ENCODE measurements at places on chromosomes 1 and 21. TPM values are rescaled to one million over a fixed set of nuclear protein-coding genes. Genes with fewer than 3 reads are reported as not detected.

- no peaks in the 10 kb centered on the region for H3K36me3 ChIP-seq
- no peak for DNase-seq
- no peak overlapping the region for H3K4me3 ChIP-seq
- peaks cover 45% of the 10 kb centered on the region for H3K4me1 ChIP-seq
Measured at GRCh38 chr1:235996048-235996785, 68.7 kb downstream of the NID1 start.

The BCL2L15 gene
- 1.2 TPM for total RNA-seq

- no peaks in the 10 kb centered on the region for H3K27me3 ChIP-seq
- H3K27ac ChIP-seq = no peak overlapping the region
- no peaks in the 10 kb centered on the region for H3K4me1 ChIP-seq
Measured at GRCh38 chr1:224563666-224564065, 52.5 kb upstream of the CNIH3 start.

- no peaks in the 10 kb centered on the region for H3K36me3 ChIP-seq
- H3K27me3 ChIP-seq = peaks cover 11% of the 10 kb centered on the region
- DNase-seq = no peak
- no peaks in the 10 kb centered on the region for H3K4me1 ChIP-seq
Measured at GRCh38 chr1:10785728-10786638, 10.5 kb downstream of the CASZ1 start.

- no peaks in the 10 kb centered on the region for H3K27me3 ChIP-seq
- H3K4me1 ChIP-seq = peaks cover 6% of the 10 kb centered on the region
- H3K27ac ChIP-seq = no peak overlapping the region
- no peaks in the 10 kb centered on the region for H3K36me3 ChIP-seq
- no peak overlapping the region for H3K4me3 ChIP-seq
Measured at GRCh38 chr21:35057428-35057827, 8.3 kb upstream of the RUNX1 start.

The SYNJ1 gene
- 14.3 TPM for total RNA-seq

The CXADR gene
- total RNA-seq = 0.53 TPM

DNA sequence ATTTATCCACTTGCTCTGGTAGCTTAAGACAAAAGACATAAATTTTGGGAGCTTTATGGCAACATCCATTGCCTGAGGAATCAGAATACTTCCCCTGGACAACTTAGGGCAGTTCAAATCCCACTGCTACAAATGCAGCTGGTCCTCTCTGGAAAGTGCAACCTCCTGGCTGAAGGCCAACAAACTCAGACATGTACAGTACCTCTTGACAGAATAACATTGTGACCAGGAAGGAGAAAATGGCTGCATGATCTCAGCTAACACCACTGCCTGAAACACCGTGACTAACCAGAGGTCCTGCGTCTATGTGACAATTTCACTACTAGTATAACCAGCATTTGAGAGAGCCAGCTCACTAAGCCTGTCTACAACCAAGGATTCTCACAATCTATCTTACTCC lies 218.9 kb downstream of the CRB1 start:
- no peaks in the 10 kb centered on the region for H3K4me1 ChIP-seq
- H3K27me3 ChIP-seq = no peaks in the 10 kb centered on the region
- no peak overlapping the region for H3K4me3 ChIP-seq
- H3K36me3 ChIP-seq = no peaks in the 10 kb centered on the region

DNA sequence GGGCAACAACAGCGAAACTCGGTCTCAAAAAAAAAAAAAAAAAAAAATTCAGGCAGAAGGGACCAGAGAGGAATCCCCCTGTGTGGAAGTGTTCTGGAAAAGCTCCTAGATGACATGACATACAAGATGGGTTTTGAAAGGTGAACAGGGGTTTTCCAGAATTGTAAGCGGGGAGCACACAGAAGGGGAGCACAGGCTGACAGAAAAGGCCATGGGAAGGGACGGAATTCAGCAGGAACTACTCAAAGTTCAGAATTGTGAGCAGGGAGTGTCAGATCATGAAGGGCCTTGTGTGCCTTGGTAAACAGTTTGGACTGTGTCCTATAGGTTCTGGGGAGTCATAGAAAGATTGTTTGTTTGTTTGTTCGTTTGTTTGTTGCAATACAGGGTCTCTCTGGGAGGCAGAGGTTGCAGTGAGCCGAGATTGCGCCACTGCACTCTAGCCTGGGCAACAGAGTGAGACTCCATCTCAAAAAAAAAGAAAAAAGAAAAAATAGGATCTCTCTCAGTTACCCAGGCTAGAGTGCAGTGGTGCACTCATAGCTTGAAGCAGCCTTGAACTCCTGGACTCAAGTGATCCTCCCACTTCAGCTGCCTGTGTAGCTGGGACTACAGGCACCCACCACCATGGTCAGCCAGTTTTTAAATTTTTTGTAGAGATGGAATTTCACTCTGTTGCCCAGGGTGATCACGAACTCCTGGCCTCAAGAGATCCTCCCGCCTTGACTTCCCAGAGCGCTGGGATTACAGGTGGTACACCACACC lies 1.2 kb upstream of the RHBDL2 start:
- no peak overlapping the region for H3K27ac ChIP-seq
- no peak for DNase-seq
- H3K36me3 ChIP-seq = no peaks in the 10 kb centered on the region
- no peaks in the 10 kb centered on the region for H3K27me3 ChIP-seq

The SYF2 gene
- 93.3 TPM for total RNA-seq

The MTARC1 gene
- not detected for total RNA-seq

GRCh38 chr1:44602634-44603628 lies 71.3 kb downstream of the TMEM53 start:
- H3K27me3 ChIP-seq = peaks cover 3% of the 10 kb centered on the region
- no peaks in the 10 kb centered on the region for H3K36me3 ChIP-seq
- H3K4me1 ChIP-seq = no peaks in the 10 kb centered on the region
- H3K27ac ChIP-seq = no peak overlapping the region
- no peak for DNase-seq

- H3K36me3 ChIP-seq = no peaks in the 10 kb centered on the region
- H3K4me1 ChIP-seq = no peaks in the 10 kb centered on the region
- no peak for DNase-seq
- H3K27me3 ChIP-seq = no peaks in the 10 kb centered on the region
Measured at GRCh38 chr1:101051688-101052638, 26.4 kb upstream of the DPH5 start.

GRCh38 chr1:27955076-27955475 lies 4.7 kb upstream of the XKR8 start:
- no peaks in the 10 kb centered on the region for H3K36me3 ChIP-seq
- DNase-seq = no peak
- H3K27ac ChIP-seq = no peak overlapping the region
- peaks cover 15% of the 10 kb centered on the region for H3K4me1 ChIP-seq
- H3K4me3 ChIP-seq = no peak overlapping the region
- no peaks in the 10 kb centered on the region for H3K27me3 ChIP-seq

GRCh38 chr1:181257117-181257516 lies 168.6 kb downstream of the IER5 start:
- H3K36me3 ChIP-seq = no peaks in the 10 kb centered on the region
- H3K4me1 ChIP-seq = no peaks in the 10 kb centered on the region
- H3K4me3 ChIP-seq = no peak overlapping the region
- no peak overlapping the region for H3K27ac ChIP-seq
- peaks cover 2% of the 10 kb centered on the region for H3K27me3 ChIP-seq
- no peak for DNase-seq

GRCh38 chr1:178196631-178197030 lies 102.7 kb downstream of the RASAL2 start:
- no peak overlapping the region for H3K4me3 ChIP-seq
- H3K27me3 ChIP-seq = no peaks in the 10 kb centered on the region
- H3K36me3 ChIP-seq = no peaks in the 10 kb centered on the region
- H3K27ac ChIP-seq = no peak overlapping the region
- no peaks in the 10 kb centered on the region for H3K4me1 ChIP-seq

DNA sequence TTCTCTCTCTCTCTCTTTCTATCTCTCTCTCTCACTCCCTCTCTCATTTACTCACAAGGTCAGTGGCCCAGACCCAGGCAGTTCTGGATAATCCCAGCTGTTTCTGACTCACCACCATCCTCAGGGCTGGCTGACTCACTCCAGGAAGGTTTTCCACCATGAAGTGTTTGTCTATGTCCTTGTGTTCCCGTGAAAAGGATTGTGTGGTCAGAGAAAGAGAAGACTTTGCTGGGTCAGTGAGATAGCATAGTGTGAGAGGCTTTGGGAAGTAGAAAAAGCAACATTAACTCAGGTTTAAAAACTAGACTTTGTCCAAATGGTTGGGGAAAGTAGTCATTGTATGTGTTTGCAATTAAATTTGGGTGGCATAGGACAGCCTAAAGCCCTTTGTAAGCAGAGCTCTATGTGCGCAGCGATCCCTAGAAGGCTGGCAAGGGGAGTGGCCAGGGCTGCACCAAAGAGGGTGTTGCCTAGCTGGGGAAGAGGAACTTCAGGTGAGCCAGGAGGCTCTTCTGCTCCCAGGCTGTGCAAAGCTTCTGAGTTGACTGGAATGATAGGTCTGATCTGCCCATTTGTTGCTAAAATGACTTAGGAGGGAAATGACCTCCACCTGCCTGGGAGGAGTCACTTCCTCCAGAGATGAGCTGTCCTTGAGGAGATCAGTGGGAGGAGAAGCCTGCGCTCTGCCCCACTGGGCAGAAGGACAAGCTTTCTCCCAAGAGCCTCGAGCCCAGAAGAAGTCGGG lies 4.9 kb upstream of the CAPN2 start:
- DNase-seq = no peak
- no peaks in the 10 kb centered on the region for H3K36me3 ChIP-seq
- H3K4me3 ChIP-seq = no peak overlapping the region
- H3K4me1 ChIP-seq = peaks cover 19% of the 10 kb centered on the region

The AMY1A gene
- total RNA-seq = not detected

DNA sequence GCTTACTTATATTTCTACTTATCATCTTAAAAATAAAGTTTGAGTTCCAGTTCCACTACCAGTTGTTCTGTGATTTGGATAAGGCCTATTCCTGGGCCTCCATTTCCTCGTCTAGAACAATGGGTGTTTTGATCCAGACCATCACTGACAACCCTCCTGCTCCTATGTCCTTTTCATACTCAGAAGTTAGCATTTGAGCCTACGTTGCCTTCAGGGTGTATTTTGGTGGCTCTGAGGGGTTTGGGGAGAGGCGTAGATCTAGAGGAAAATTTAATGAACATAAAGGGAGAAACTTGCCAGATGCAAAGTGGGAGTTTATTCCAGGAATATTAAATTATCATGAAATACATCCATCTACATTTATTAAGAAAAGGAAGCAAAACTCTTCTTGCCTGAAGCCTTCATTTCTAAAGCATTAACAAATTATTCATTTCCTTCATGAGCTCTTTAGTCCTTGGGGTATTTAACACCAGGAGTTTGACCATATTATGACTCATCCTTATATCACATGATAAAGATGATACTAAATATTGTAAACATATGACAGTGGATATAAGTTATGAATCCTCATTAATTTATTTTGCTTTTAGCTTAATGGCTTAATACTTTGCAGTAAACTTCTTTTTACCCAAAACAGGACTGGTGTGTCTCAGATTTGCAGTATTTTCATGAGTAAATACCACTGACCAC lies 47.2 kb upstream of the SYT14 start:
- H3K4me1 ChIP-seq = no peaks in the 10 kb centered on the region
- no peak overlapping the region for H3K4me3 ChIP-seq
- no peak overlapping the region for H3K27ac ChIP-seq
- DNase-seq = no peak

DNA sequence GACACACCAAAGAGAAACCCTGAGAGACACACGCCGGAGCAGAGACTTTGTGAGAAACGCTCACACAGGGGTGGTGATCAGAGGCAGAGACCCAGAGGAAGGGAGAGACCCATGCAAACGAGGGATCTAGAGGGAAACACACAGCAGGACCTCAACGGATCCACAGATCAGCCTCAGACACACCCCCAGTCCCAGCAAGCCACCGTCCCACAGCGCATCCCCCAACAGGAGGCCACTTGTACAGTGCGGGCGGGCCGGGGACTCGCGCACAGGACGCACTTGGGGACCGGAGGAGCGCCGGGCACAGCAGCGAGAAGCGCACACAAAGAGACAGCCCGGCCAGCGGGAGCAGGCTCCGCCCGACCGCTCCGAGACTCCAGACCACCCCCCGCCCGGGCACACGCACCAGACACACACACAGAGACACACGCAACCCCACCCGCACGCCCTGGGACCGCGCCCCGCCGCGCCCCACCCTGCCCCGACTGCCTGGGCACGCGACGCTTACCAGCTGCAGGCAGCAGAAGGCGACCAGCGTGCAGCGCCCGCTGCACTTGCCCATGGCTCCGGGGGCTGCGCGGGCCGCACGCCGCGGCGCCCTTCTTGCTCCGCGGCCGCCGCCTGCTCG lies 587 bp downstream of the NKAIN1 start:
- H3K27me3 ChIP-seq = peaks cover 51% of the 10 kb centered on the region
- DNase-seq = no peak
- H3K4me3 ChIP-seq = no peak overlapping the region
- H3K36me3 ChIP-seq = no peaks in the 10 kb centered on the region
- H3K27ac ChIP-seq = no peak overlapping the region
- no peaks in the 10 kb centered on the region for H3K4me1 ChIP-seq

DNA sequence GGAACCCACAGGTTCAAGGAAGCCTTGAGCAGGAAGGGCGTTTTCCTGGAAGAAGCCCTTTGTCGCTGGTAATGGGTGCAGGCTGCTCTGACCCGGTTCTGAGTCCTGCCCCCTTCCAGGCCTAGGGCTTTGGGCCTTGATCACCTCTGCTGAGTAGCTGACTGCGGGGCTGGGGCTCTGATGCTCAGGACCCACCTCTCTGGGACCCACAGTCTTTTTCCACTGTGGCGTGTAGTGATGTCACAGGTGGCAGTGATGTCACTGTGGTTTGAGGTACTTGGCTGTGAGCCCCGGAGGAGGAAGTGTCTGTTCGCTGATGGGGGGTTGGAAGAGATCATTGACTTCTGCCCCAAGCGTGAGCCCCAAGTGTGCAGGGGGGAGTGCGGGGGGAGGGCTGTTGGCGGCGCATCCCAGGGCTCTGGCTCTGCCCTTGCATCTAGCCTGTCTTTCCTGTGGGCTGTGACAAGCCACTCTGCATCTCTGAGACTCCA lies 6.9 kb downstream of the TNFRSF1B start:
- peaks cover 36% of the 10 kb centered on the region for H3K36me3 ChIP-seq
- peaks cover 100% of the 10 kb centered on the region for H3K4me1 ChIP-seq

The FAM72C gene
- total RNA-seq = not detected

DNA sequence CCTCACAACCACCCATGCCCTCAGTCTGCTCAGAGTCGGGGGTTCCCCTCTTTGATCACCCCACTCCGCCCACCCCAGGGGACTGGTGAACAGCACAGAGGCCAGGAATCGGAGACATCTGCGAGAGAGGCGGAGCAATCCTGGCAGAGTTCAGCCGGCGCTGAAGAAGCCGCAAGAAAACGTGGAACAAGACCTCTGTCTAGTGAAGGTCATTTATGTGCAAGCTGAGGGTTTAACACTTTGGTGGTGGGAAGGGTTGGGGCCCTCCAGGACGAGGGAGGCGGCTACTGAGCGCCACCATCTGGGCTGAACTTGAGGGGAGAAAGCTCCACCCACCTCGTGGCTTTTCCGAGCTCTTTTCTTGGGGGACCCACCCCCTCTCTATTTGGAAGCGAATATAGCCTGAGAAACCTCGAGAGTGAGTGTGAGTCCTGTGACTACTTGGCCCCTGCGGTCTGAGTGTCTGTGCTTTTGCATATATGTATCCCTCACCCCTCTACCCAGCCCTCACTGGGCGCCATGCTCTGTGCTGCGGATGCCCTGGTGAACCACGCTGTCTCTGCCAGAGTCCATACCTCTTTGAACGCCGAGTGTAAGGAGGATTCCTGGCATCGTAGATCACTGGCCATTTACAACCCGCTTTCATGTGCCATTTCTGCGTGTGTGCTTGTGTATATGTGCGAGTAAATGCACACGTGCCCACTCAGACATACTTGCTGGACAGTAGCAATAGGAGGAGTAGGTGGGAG lies 1.2 kb upstream of the EPHA10 start:
- H3K36me3 ChIP-seq = no peaks in the 10 kb centered on the region
- H3K27ac ChIP-seq = no peak overlapping the region
- no peak overlapping the region for H3K4me3 ChIP-seq
- peaks cover 76% of the 10 kb centered on the region for H3K27me3 ChIP-seq

GRCh38 chr1:109882288-109883245 lies 28.1 kb upstream of the CSF1 start:
- H3K4me1 ChIP-seq = peaks cover 6% of the 10 kb centered on the region
- no peak overlapping the region for H3K4me3 ChIP-seq
- no peak overlapping the region for H3K27ac ChIP-seq
- H3K27me3 ChIP-seq = no peaks in the 10 kb centered on the region
- no peak for DNase-seq

The NPHS2 gene
- not detected for total RNA-seq

All from CD4-positive, alpha-beta T cell (primary cell).